ENCODE measurements at places on chromosomes 3 and 15.

DNA sequence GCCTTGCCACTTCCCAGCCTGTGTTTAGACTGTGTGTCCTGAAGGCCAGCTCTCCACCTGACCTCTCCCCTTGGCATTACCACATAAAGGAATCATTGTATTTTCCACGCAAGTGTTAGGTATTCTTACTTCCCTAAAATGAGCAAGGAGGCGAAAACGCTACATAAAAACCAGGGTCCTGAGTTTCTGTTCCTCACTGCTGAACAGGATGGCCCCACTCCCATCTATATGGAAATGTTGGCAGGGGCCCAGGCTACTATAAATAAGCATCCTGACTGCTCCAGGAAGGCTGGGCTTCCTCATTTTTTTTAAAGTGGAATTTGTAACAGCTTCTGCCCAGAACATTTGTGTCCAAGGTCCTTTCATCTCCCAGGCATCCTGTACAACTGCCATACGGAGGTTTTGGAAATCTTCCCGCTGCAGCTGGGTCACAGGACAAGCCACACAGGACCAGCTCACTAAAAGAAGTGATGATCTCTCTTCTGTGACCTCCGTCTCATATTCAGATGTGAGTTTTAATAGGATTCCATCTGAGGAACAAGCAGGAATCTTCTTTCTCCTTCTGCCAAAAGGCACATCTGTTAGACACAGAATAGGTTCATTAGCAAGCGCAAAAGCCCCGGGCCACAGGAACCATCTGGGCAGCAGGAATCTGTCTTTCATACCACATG is 56.4 kb upstream of the LIMD1 start:
- no peak for DNase-seq

DNA sequence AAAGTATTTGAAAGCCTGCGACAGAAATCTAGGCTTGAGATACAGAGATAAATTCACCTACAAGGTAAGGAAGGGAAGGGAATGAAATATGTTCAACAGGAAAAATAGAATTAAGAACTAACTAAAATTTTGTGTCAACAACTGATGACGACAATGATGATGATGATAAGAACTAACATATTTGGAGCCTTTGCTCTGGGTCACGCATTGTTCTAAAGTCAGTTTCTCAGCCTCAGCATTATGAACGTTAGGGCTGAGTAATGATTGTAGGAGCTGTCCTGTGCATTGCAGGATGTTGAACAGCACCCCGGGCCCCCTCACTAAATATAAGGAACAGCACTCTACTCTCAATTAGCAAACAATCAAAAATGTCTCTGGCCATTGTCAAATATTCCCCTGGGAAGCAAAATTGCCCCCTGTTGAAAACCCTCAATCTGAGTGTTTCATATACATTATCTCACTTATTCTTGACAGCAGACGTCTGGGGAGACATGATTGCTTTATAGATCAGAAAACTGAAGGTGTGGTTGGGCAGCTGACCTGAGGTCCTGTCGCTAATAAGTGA is 88.5 kb downstream of the ERC2 start:
- no peak for DNase-seq

- DNase-seq, result no peak
Measured at GRCh38 chr15:70947351-70948335, 55.0 kb downstream of the LRRC49 start.

DNA sequence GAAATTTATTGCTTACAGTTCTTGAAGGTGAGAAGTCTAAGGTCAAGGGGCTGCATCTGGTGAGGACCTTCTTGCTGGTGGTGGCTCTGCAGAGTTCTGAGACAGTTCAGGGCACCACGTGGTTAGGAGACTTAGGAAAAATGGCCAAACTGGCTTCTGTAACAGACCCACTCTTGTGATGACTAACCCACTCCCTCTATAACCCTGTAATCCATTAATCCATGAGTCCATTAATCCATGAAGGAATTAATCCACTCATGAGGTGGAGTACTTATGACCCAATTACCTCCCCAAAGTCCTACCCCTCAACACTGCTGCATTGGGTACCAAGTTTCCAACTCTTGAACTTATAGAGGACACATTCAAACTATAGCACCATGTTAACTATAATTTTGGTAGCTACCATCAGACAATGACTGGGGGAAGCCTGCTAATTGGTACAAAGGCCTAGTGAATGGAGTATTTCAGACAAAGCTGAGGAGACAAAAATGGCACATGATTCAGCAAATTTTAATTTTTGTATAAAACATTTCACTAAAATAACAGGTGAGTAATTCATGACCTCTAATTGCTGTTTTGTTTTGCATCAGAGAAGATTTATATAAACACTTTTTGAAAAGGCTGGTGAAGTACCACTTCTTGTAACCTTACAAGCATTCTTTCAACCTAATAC is 374.1 kb upstream of the TBL1XR1 start:
- no peak for DNase-seq

DNA sequence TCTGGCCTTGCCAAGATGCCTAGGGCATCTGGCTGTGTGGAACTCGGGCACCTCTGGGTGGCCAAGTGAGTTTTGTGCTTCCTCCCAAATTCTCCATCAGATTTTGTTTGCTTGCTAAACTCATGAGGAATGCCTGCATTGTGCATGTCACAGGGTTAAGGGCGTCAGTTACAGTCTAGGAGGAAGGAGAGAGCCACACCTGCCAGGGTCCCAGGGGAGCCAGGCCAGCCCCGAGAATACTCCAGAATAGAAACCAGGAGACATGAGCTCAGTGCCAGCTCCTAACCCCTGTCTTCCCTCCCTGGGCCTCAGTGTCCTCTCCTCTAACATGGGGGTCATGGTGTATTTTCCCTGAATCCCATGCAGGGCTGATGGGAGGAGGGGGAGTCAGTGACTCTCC is 22.0 kb upstream of the SKOR1 start:
- no peak for DNase-seq
